Daoy (cell line): ENCODE measurements at places on chromosomes 3 and 15. TPM values are rescaled to one million over a fixed set of nuclear protein-coding genes. Genes with fewer than 3 reads are reported as not detected.

Gene ARID3B
- 9.3 and 10.6 TPM in 2 replicates for total RNA-seq

Gene FETUB
- total RNA-seq = not detected in 2 replicates

Gene TNNC1
- not detected in 2 replicates for total RNA-seq

Gene SGO1
- 13.3 and 14.6 TPM in 2 replicates for total RNA-seq

Gene IFT122
- total RNA-seq = 11.1 and 11.2 TPM in 2 replicates

Gene EXD1
- total RNA-seq = not detected in 2 replicates
